ENCODE measurements at places on chromosomes 4 and X.

GRCh38 chrX:53262189-53262917 lies 19.0 kb downstream of the IQSEC2 start:
- DNase-seq: no peak

DNA sequence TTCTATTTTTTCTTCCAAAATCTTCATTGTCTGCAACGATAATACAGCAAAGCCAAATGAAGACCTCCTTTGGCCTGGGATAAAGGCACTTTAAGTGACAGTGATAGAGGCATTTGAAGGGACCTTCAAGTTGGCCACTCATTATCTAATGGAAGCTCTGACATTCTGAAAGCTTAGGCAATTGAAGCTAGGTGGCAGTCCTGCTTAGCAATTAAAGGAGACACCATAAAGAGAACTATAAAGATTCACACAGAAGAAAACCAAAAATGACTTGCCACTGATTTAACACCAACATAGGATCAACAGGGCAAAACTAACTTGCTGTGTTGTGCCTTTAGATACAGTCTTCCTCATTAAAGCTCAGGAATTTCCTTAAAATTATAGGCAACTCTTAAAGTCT lies 103.3 kb upstream of the TSPAN7 start:
- DNase-seq: no peak

GRCh38 chr4:104677116-104677515 lies 182.4 kb upstream of the CXXC4 start:
- no peak for DNase-seq

- DNase-seq: peak; percentile 71
These were observed at the start of gene TCEAL9 for GRCh38 chrX:103356130-103356798. Gene TCEAL9 (plus strand): TSS chrX:103356506. CDS start chrX:103357685, 1,179 bp downstream.

- no peak for DNase-seq
These were observed 24.8 kb downstream of the LRBA start for GRCh38 chr4:150990250-150990649.

Data from AG20443 (cell line).